Frontal cortex (tissue), 4 donors: ENCODE measurements at places on chromosomes 11 and 22.

DNA sequence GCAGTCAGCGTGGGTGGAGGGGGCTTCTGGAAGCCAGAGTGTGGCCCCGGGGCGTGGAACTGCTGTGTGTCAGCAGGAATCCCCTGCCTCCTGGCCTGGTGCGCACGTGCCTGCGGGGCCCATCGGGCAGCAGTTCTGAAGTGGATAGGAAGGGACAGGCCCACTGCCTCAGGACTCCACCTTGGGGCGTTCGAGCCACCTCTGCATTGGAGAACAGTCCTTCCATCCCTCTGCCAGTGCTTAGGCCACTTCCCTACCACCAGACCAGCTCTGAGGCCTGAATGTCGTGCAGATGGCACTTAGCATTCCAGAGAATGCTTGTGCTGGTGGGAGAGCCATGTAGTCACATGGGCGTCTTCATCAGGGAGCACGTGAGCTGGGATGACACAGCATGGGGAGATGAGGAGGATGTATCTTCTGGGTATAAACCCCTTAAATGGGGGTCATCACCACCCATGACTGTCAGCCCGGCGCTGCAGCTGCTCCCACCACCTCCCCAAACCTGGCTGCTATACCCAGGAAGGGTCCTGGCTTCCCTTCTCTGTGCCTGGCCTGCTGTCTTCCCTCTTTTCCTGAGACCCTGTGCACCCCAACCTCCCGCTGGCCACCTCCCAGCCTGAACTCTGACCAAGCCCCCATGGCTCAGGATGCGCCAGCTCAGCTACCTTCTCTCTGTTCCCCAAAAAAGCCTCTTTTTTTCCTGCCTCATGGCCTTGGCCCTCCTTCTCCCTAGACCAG lies 9.7 kb downstream of the INCENP start:
- DNase-seq: no peak

GRCh38 chr11:94749369-94749768 lies 18.8 kb upstream of the AMOTL1 start:
- no peak for DNase-seq

GRCh38 chr11:44308256-44308922 lies 1.6 kb downstream of the ALX4 start:
- no peak for DNase-seq

GRCh38 chr22:41697126-41697775 lies 2.1 kb upstream of the MEI1 start:
- peak; percentile 87 for DNase-seq

DNA sequence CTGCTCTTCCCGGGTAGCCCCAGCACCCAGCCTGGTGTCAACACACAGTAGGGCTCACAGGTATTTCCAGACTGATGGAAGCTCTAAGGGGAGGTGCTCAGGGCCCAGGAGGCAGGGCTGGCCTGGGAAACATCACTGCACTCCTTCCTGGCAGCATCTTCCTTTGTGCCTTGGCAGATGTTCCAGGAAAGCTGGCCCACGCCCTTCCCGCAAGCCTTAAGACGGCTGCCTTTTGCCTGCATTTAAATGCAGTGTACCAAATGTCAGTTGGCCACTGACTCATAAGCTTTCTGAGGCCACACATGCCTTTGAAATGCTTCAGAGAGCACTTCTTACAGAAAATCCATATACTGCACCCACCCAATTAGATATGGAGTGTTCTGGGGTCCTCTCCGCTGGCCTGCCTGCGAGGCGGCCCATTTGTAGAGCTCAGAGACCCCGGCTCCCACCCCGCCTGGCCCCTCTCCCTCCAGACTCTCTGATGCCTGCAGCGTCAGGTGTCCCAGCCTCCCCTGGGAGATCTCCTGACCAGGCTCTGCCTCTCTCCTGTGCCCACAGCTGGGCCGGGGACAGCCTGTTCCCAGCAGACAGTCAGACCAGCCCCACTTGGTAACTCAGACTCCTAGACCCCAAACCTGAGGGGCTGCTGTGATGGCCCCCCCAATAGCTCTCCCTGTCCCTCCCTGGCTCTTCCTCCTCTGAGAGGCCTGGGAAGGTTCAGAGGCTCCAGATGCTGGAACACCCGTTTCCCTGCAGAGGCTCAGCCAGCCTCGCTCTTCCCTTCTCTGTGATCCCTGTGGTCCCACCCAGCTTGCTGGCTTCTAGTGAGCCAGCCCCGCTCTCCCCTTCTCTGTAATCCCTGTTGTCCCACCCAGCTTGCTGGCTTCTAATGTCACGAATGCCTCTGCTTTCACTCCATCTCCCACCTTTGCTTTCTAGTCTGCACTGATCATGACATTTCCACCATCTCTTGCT lies 47.6 kb upstream of the THY1 start:
- DNase-seq: no peak

DNA sequence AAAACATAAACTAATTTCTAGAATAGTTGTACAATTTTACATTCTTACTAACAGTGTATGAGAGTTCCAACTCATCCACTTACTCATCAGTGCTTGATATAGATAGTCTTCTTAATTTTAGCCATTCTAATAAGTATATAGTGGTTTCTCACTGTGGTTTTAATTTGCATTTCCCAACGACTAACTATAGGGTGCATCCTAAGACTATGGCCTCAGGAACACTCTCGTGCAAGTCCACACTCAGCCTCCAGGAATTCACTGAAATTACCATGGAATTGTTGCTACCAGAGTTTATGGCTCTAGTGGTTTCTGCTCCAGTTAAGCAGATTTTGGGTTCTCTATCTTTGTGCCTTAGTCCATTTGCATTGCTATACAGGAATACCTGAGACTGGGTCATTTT lies 60.1 kb upstream of the GUCY1A2 start:
- no peak for DNase-seq

DNA sequence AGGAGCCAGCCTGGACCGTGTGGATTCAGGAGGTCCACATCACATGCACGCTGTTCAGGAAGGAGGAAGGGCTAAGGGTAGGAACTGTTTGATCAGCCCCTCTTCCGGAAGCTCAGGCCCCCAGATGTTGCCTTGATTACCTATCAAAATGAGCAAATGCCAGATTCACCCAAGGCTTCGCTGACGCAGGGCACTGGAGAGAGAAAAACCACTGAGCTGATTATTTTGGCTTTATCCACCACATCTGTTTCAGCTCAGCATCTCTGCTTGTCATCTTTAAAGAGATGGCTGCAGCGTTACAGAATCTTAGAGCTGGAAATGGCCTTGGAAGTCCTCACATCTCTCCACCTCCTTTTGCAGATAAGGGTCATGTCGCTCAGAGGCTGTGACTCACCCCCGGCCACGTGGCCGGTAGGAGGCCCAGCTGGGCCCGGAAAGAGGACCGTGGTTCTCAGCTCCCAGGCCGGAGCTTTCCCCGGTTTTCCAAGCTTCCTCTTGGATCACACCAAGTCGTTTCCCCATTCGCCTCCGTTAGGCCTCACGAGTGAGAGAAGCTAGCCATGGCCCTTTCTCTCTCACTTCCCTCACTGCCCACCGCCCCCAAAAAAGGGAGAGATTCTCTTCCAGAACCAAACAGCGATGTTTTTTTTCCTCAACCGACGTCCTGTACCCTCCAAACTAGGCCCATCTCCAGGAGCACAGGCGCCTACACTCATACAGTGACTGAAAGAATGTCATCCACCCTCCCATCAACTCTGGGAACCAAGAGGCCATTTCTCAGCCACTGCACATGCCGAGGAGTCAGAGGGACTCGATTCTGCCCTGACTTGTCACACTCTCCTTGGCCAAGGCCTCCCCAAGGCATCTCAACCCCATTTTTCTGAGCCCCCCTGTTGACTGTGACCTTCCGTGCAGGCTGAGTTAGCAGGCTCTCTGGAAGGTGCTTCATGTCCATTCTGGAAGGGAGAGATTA lies 37.6 kb downstream of the LIF start:
- DNase-seq: peak; percentile 42

GRCh38 chr22:28741200-28741784 lies 328 bp downstream of the CHEK2 start:
- no peak for DNase-seq

GRCh38 chr11:26234451-26234850 lies 97.5 kb upstream of the ANO3 start:
- no peak for DNase-seq

GRCh38 chr11:130006929-130007328 lies 4.3 kb upstream of the PRDM10 start:
- DNase-seq: no peak
